ENCODE measurements at places on chromosomes 2 and 18.

DNA sequence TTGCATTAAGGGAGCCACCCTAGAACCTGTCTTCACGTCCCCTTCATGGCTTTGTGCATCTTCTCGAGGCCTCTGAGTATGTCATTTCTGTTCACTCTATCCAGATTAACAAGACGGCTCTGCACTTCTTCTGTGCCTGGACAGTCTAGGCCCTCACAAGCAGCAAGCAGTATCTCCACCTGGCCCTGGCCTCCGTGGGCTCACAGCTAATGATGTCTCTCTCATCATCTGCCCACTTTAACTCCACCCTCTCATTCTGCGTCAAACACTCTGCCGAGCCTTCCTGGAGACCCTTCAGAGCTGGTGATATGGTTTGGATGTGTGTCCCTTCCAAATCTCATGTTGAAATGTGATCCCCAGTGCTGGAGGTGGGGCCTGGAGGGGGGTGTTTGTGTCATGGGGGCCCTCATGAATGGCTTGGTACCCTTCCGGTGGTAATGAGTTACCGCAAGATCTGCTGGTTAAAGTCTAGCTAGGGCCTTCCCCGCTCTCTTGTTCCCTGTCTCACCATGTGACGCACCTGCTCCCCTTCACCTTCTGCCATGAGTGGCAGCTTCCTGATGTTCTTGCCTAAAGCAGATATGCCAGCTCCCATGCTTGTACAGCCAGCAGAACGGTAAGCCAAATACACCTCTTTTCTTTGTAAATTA lies 132.5 kb upstream of the ID2 start:
- no peak for DNase-seq

GRCh38 chr2:204187229-204188083 lies 250.9 kb downstream of the ICOS start:
- DNase-seq: no peak

- no peak for DNase-seq
These were observed 24.4 kb upstream of the RAB31 start for GRCh38 chr18:9683418-9684396.

- no peak for DNase-seq
These were observed 146.1 kb downstream of the LNPK start for GRCh38 chr2:175855794-175856453.

DNA sequence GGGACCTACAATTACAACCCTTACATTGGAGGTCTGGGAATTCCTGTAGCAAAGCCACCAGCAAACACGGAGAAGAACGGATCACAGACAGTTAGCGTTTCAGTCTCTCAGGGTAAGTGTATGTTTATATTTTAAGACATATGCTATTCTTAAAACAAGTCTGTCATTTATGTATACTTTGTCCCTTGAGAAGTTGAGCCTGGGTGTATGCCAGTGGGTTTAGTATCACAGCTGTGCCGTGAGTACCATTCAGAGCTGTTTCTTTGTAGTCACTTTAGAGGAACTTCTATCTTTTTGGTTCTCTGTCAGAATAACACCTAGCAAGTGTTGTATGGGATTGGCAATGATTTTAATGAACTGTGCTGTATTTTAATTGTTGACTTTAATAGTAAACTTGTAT lies 125.6 kb downstream of the BIRC6 start:
- DNase-seq: no peak

DNA sequence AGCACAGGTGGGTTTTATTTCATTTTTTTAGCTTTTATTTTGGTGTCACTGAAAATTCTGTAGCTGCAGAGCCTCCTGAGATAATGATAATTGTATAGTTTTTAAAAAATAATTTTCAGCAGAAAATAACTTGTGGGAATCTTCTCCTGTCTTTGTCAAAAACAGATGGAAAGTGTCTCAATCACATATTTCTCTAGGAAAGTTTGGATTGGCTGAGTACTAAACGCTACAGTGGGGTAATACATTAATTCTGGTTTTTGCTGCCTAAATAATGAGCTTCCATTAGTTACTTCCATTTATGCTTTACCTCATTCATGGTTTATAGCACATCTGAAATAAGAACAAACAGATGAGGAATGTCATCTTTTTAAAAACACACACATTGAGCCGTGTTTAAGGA lies 2.2 kb downstream of the TWIST2 start:
- DNase-seq: no peak

DNA sequence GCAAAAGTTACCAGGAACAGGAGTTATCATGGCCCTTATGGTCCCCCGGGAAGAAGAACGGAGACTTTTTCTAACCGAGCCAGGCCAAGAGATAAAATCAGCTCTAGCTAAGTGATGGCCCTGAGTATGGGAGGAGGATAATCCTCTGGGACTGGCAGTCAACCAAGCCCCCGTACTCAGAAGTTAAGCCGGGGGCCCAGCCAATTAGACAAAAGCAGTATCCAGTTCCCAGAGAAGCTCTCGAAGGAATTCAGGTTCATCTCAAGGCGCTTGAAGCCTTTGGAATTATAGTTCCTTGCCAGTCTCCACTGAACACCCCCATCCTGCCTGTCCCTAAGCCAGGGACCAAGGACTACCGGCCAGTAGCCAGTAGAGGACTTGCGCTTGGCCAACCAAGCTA lies 365.3 kb upstream of the TCF4 start:
- no peak for DNase-seq

DNA sequence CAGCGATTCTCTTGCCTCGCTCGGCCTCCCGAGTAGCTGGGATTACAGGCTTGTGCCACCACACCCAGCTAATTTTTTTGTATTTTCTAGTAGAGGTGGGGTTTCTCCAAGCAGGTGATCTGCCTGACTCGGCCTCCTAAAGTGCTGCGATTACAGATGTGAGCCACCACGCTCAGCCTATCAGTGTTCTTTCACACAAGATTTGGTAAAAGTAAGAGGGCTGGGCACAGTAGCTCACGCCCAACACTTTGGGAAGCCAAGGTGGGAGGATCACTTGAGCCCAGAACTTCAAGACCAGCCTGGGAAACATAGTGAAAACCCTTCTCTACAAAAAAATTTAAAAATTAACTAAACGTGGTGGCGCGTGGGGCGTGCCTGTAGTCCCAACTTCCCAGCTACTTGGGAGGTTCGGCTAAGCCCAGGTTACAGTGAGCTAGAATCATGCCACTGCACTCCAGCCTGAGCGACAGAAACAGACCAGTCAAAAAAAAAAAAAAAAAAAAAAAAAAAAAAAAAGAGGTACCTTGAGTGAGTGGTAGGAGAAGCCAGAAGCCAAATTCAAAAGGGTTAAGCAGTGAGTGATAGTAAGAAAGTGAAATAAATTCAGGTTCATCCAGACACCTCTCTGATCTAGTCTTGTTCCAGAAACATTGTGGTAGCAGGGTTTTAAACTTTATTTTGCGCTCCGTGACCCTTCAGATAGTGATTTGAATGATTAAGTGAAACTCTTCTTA lies 981 bp downstream of the MRPL53 start:
- DNase-seq: no peak

DNA sequence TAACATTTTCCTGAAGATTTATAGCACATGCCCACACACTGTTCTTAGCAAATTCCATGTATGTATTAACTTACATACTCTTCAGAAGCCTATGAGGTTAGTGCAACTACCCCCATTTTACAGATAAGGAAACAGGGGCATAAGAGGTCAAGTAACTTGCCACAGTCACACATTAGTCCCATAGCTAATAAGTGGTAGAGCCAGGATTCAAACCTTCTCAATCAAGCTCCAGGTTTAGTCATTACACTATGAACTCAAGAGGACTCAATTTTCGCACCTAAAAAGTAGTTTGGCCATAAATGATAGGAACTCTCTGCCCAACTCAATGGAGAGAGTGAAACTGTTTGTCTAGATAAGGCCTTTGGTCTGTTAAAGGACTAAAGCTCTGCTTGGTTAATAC lies 9.7 kb upstream of the RIF1 start:
- no peak for DNase-seq

GRCh38 chr2:234341306-234341985 lies 155.4 kb downstream of the ARL4C start:
- DNase-seq: no peak

DNA sequence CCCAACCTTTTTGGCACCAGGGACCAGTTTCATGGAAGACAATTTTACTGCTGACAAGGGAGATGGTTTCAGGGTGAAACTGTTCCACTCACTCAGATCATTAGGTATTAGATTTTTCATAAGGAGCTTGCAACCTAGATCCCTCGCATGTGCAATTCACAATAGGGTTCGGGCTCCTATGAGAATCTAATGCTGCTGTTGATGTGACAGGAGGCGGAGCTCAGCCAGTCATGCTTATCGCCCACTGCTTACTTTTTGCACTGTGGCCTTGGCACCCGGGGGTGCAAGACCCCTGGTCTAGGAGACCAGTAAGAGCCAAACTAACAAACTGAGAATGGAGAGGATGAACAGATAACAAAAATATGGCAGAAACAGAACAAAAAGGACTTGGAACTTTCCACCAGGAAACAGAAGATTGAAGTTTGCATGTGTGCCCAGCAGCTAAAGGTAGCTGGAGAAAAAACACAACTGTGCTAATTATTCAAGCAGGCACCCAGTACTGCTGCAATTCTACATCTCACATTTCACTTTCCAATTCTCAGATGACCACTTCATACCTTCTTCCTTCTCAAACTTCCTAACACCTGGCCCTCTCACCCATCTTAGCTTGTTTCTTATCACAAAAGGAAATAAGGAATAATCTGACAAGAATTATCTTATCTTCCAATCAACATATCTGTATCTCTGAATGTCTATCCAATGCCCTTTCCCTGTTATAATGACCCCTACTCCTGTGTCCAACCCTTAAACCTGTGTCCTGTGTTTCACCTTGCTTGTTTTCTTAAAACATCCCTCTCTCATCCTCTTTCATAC lies 24.8 kb downstream of the SP3 start:
- DNase-seq: no peak

DNA sequence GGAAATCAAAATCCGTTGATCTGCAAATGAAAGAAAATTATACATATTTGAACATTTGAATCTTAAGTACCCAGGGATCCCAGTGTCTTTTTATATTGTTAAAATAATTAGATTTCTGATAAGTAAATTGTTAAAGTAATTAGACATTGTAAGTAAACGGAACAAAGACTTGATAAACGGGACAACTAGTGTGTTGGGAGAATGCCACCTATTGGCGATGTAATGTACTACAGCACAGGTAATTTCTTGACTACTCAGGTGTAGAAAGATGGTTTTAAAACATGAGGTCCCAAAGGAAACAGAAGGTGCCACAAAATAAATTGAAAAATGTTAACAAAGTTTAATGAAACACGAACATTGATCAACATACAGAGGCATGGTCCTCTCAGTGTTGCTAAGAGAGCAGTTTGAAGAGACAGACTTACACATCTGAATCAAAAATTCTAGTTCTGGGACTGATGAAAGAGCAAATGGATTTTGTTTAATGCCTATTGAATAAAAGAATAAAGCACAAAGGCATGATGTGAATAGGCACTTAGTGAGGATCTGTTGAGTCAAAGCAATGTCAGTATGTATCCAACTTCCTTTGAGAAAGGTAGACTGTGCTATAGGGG lies 103.4 kb upstream of the RASGRP3 start:
- no peak for DNase-seq

DNA sequence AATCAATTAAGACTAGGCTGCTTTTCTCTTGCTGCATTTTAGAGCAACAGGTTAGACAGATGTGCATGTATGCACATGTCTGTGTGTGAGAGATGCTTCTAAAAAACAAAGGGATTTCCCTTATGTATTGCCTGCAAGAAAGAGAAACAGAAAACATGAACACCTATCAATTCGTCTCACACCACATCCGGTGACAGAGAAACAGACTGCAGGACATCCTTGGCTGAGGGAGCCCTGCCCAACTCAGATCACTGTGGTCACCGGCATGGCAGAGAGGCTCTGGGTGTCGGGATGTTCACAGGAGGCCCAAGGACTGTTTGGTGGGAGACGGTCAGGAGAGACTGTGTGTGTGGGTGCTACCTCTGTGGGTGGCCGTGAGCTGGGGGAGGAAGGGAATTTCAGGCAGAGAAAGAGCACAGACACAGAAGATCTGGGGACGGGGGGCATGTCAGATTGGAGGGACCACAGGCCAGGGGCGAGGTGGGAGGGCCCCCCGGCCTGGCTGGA lies 24.9 kb downstream of the FHL2 start:
- no peak for DNase-seq

GRCh38 chr2:158932131-158932645 lies 36.3 kb upstream of the TANC1 start:
- DNase-seq: no peak

- no peak for DNase-seq
These were observed 205.8 kb downstream of the ZNF385B start for GRCh38 chr2:179655627-179656026.

GRCh38 chr2:16570516-16570915 lies 95.1 kb downstream of the CYRIA start:
- no peak for DNase-seq

- DNase-seq: no peak
These were observed 131.2 kb downstream of the THADA start for GRCh38 chr2:43464590-43464989.
